HFFc6 (cell line): ENCODE measurements at places on chromosomes 5 and 9.
A peak's percentile ranks its signal among the peaks of the same experiment; 100 is the strongest.

GRCh38 chr9:123548741-123549545 is 192.9 kb downstream of the CRB2 start:
- no peak for DNase-seq

DNA sequence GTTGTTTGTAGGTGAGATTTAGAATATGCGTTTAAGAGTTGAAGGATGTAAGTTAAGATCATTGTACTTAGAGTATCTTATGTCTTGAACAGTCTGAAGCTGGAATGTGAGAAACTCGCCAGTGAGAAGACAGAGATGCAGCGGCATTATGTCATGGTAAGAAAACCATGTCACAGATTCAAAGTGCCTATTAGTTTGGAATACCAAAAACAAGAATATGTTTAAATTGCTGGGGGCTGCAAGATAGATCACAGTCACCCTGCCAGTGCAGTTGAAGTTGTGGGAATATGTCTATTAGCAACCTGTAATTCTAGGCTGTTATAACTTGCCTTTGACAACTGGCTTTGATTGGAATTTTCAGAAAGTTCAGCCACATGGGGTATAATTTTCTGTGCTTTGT is 3.0 kb downstream of the TLE4 start:
- peak; percentile 20 for DNase-seq

GRCh38 chr9:95425910-95426551 is 90.7 kb downstream of the PTCH1 start:
- DNase-seq: no peak

GRCh38 chr5:34616651-34617050 is 39.5 kb upstream of the RAI14 start:
- no peak for DNase-seq

- DNase-seq: no peak
These were observed 41.2 kb upstream of the INSYN2B start for GRCh38 chr5:170021506-170021905.

DNA sequence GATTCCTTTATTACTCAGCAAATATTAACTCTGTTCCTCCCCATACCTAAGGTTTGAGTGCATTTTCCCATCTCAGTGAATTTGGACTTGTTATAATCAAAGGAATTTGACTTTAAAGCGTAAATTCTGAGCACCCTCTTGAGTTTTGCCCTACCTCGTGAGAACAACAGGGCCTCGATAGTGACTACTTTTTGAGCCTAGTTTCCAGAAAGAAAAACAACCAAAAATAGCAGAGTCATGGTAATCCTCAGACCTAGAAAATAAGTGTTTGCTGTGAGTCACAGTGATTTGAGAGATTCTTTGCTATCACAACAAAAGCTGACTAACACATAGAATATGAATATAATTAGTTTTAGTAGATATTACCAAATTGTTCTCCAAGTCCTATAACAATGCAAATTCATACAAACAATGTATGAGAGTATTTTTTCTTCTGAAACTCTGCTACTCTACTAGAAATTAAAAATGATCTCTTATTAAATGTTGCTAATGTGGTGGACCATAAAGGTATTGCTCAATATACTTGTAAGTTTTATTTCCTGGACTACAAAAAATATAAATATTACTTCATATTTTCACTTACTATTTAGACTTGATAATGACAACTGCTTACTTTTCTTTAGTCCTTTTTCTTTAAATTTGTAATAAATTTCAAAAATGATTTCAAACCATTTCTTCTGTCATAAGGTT is 759.7 kb downstream of the BRINP1 start:
- peak; percentile 81 for DNase-seq

- DNase-seq: no peak
These were observed 224.3 kb downstream of the GNA14 start for GRCh38 chr9:77423841-77424240.

GRCh38 chr5:132190161-132190817 is 37.4 kb downstream of the P4HA2 start:
- DNase-seq: peak; percentile 82
